HT-29 (cell line): ENCODE measurements at places on chromosomes 3 and 15.

GRCh38 chr3:187994221-187995042 lies 159.5 kb upstream of the LPP start:
- no peak for DNase-seq

GRCh38 chr3:23863060-23863459 lies 53.7 kb downstream of the NKIRAS1 start:
- DNase-seq, result no peak

DNA sequence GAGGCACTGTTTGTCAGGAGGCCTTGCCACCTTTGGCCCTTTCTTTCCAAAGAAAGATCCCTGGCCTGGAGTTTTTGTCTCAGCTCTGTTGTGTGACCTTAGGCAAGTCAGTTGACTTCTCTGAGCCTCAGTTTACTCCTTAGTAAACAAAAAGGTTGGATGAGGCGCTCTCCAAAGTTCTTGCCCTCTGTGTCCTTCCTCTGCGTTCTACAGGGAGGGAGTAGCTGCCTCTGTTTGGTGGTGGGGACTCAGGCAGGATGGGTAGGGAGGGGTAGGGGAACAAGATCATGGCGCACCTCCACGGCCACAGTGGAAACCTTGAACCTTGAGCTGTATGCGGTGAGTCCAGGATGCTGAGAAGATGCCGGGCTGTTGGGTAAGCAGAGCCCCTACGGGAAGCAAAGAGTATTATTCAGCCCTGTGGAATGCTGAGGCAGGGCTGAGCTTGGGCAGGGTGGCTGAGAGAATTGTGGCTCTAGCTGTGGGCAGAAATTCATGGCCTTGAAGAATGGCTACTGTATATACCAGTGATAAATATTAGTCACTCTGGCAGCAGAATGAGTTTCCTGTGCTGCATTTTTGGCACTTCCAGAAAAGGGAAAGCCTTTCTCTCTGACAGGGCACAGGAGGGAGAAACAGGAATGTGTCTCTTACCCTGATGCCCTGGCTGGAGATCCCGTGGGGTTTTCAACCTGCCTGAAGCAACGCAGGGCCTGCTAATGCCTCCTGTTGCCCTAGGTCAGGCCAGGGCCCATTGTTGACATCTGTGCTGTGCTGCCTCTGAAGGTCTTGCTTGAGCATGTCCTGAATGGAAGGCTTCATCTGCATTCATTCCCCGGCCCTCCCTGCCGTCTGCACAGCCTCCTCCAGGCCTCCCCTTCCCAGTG lies 39.9 kb downstream of the SMAD3 start:
- DNase-seq, result peak; percentile 94

DNA sequence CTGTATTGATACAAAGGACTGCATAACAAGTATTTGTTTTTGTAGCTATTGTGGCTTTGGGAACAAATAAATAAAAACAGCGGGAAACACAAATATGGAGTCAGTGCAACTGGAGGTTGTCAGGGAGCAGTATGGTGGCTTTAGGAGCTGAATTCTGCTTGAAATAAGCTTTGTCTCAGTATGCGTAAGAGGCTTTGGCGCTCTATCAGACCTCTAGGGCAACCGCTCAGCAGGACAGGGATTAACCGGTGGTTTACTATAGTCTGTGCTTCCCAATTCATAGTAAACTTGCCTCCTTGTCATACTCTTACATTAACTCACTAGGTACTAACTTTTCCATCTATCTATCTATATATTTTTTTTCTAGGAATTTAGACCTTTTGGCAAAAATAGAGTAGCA lies 104.6 kb downstream of the ZIC1 start:
- DNase-seq, result no peak

DNA sequence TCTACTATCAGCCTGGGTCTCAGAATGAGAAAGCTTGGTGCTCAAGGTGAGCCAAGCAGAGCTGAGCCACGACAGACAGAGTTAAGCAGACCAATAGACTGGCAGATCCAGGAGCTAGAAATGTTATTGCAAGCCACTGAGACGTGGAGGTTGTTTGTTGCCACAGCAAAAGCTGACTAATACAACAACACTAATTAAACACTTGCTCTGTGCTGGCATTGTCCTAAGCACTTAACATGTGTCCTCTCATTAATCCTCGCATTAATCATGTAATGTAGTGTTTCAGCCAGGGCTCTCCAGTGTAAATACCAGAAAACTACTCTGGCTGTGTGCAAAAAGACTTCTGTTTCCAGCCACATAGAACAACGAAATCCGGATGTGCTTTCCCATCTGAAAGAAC lies 11.6 kb upstream of the SPSB4 start:
- no peak for DNase-seq

DNA sequence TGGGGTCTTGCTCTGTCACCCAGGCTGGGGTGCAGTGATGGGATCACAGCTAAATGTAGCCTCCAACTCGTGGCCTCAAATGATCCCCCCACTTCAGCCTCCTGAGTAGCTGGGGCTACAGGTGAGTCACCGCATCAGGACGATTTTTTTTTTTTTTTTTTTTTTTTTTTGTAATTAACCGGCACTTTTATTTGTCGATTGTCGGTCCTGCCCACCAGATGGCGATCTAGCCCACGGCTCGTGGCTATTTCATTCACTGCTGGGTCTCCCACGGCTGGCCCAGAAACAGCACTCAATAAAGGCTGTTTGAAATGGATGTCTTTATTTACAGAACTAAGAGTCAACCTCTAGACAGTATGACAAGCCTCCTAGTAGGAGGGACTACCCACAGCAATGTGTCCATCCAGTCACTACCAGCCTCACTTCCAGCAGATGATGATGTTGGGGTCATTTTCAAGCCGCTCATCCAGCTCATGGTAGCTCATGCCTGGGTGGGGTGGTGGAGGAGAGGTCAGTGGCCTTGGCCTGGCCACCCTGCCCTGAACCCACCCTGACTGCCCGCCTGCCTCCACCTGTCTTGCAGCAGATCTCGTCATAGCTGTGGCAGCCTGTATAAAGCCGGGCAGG lies 1.8 kb upstream of the ZMYND10 start:
- peak; percentile 74 for DNase-seq

GRCh38 chr3:25455441-25456132 lies 27.5 kb downstream of the RARB start:
- DNase-seq, result no peak

DNA sequence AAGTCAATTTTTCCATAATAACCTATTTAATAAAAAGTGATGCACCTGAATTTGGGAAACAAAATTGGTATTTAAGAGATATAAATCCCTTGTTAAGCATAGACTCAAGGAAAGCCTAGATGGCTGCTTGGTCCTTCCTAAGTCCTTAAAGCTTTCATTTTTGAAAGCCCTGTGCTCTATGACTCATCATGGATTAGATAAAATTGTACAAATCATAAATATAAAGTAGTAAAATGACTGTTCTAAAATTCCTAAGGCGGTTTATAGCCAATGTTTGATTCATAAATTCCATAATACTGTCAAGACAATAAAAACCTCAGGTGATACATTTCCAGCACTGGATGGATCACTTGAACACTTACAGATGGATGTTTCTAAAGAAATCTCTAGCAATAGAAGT lies 730.8 kb upstream of the EPHA6 start:
- no peak for DNase-seq

DNA sequence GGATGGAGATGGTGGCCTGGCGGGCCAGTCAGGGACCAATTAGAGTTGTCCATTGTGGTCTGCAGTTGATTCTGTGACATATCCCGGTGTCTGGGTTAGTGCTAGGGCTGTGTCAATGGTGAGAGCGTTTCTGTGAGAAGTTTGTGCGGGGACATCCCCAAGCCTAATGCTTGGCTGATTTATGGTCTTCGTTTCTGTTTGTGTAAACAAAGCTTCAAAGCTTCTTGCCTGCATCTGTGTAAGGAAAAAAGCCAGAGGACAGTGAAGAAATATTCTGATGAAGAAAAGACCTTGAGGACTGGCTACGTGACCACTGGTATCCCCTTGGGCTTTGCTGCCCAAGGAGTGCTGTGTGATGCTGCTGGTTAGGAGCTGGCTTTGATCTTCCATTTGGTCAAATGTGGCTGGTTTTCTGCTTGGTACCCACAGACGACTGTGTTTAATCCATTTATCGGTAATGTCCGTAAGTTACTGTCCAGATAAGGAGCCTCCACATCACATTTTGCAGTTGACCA lies 74.6 kb upstream of the LRTM1 start:
- DNase-seq, result no peak

- no peak for DNase-seq
Observed at GRCh38 chr15:51310064-51310463, 28.3 kb downstream of the CYP19A1 start.

DNA sequence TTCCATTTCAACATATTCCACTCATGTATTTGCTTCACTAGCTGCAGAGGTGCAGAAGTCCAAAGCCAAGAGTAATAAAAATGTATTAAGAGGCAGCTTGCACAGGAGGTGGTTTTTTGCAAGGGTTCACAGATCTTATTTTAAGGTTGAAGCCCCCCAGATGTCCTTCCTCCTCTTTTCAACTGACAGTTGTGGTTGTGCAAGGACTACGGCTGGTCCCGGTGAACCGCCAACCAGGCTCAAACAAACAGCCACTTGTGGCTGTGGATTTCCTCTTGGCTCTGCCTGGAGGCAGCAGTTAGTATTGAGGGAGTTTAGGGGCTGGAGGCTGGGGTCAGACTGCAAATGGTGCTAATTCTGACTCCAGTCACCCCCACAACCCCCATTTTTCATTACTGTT lies 240.7 kb upstream of the TBC1D5 start:
- DNase-seq, result no peak

GRCh38 chr15:58666957-58667356 lies 82.5 kb downstream of the ADAM10 start:
- DNase-seq, result no peak

DNA sequence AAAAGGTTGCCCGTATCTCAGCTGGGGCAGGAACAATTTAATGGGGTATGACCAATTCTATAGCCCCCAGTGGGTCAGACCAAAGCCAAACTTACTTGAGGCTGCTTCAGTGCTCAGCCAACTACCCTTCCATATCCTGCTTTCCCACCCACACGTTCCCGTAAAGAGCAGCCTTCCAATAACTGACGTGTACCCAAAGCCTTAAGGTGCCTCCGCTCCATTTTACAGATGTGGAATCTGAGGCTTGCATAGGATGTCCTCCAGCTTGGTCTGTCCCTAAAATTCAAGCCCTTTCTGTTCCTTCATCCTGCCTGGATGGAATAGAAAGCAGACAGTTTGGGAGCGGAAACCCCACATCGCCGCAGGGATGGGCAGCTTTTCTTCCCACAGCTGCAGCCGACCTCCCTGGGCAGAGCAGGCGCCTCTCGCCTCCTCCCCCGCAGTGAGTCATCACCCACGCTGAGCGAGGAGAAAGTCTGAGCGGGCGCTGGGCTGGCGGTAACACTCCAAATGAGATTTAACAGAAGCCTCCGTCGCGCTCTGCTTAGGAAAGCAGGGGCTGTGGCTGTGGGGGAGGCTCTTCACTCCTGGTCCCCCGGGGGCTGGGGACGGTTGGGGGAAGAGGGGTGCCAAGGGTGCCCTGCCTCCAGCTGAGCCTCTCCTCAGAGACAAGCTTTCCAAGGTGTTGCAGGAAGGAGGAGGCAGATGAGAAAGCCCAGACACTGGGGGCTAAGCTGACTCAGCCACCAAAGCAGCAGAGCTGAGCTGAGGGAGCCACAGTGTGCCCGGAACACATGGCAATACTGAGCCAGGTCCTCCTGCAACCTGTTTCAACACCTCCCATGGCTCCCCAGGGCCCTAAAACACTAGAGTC lies 57.8 kb upstream of the HRH1 start:
- DNase-seq, result peak; percentile 29

DNA sequence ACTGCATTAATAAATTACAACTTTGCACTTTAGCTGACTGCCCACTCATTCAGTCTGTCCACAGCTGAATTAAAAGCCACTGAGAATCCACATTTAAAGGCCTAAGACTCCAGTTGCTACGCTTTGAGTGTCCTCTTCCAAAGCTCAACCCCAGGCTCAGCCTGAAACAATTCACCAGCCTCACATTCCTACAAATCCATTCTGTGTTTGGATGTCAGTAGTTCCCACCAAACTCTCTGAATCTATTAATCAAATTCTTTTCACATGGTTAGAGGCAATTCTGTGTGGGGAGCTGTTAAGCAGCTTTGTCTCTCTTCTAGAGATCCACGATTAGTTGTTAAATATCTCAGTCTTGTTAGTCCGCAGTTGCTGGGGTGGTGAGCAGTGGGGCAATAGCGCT lies 116.8 kb upstream of the UBE2E2 start:
- no peak for DNase-seq

GRCh38 chr15:25406846-25407245 lies 32.0 kb downstream of the UBE3A start:
- DNase-seq, result no peak

DNA sequence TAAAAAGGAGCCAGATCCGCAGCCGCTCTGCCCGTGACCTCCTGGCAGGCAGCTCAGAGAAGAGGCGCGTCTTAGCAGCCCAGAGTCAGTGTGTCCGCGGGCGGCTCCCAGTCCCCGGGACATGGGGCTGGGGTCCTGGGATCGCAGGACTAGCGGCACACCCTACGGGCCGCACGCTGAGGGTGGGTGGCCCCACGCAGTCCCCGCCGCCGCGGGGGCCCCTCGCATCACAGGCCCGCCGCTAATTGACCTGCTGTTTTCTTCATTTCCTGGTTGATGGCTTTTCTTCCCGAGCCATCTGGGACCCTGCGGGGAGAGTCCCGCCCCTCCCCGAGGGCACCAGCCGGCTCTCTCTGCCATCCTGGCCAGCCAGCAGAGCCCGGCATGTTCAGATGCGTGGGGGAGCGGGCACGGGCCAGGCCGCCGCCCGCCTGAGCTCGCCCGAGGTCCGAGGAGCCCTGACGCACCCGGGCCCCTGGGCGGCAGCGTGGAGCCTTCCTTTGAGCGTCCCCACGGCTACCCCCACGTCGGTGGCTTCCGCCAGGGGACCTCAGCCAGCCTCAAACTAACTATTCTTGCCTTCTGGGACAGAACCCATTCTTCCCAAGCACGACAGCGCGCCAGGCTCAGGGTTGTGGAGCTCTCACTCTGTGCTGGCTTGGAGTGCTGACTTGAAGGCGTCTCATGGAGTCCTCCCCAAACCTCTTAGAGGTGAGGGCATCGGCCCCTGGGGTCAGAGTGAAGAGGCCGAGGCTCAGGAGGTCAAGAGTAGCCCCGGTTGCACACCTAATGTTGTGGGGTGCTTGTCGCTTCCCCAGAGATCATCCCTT lies 34.6 kb upstream of the CACNA2D3 start:
- DNase-seq, result no peak

- DNase-seq, result no peak
Observed at GRCh38 chr3:18223571-18223970, 201.6 kb downstream of the SATB1 start.

DNA sequence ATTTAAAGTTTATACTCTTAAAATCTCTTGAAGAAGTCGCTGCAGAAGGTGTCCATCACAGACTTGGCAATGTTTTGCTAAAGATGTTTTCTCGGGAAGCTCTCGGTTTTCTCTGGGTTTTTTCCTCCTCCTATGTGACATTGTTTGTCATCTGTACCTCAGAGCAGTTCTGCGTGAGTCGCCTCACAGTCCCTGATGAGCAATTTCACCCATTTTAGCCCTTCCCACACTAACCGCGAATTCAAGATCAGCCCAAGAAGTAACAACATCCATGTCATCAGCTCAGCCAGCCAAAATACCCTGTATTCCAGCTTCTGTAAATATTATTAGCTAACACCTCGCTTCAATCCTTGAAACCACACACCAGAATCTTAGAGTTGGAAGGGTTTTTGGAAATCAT lies 224.3 kb upstream of the SETMAR start:
- no peak for DNase-seq

- DNase-seq, result no peak
Observed at GRCh38 chr3:32571192-32571485, 481 bp upstream of the DYNC1LI1 start.
